ENCODE measurements at places on chromosomes 7 and 10.
A peak's percentile ranks its signal among the peaks of the same experiment; 100 is the strongest.

- DNase-seq: no peak
Measured at GRCh38 chr7:47763063-47763974, 181.4 kb upstream of the TNS3 start.

GRCh38 chr10:119263951-119264617 is 56.7 kb downstream of the GRK5 start:
- no peak for DNase-seq

- DNase-seq: no peak
Measured at GRCh38 chr10:44356139-44357022, 28.5 kb downstream of the CXCL12 start.

DNA sequence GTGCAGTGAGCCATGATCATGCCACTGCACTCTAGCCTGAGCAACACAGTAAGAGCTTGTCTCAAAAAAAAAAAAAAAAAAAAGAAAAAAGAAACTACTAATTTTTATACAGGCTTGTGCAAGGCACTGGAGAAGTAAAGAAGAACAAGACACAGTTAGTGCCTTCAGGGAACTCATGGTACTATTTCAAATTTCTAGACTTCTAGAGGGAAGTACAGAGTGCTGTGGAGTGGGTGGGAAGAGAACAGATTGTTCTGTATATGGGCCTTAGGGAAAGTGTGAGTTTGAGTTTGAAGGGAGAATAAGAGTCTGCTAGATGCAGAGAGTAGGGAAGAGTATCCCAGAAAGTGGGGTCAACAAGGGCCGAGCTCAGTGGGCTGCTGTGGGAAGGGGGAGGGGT is 234.8 kb downstream of the PHTF2 start:
- DNase-seq: no peak

- DNase-seq: no peak
Measured at GRCh38 chr10:6141296-6142151, 52.7 kb downstream of the RBM17 start.

- no peak for DNase-seq
Measured at GRCh38 chr7:106583100-106583499, 77.9 kb downstream of the CCDC71L start.

DNA sequence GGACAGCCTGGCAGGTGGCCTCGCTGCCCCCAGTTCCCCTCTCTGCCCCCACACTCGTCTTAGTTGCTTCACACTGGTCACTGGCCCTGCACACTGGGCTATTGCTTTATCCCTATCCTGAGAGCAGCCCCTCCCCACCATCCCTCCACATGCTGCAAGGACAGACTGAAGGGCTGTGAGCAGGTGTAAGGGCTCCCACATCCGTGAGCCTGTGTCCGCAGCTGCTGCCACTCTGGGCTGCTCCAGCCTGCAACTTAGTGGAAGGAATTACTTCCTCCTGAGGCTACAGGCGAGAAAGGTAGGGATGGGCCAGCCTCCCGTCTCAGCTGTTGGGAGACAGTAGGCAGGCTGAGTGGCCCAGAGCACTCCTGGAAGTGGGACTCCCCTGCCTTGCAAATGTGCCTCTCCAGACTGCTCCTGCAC is 3.8 kb downstream of the RARRES2 start:
- DNase-seq: no peak

- peak; percentile 62 for DNase-seq
Measured at GRCh38 chr7:44847509-44847919, 373 bp downstream of the H2AZ2 start.

GRCh38 chr10:74104480-74104879 is 46.1 kb downstream of the AP3M1 start:
- no peak for DNase-seq

GRCh38 chr7:11831736-11832495 is at the start of gene THSD7A:
Gene THSD7A (minus strand): TSS chr7:11832198. CDS start chr7:11831946, 252 bp downstream.
- DNase-seq: no peak

DNA sequence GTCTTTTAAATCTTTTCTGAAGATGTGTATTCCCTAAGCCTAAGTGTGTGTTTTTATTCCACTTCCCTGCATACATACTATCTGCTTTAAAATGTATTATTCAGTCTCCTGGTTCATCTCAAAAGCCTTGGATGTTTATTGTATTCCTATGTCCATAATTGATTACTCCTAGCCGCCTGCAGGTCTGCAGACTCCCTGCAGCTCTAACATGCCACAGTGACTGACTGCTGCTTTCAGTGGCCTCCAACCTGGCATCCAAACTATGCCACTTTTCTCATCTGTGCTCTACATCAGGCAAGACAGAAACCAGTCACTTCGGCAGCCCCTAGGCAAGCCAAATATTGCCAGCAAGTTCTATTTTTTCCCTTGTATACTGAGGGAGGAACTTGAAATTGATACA is 81.7 kb downstream of the ABCA13 start:
- DNase-seq: no peak

DNA sequence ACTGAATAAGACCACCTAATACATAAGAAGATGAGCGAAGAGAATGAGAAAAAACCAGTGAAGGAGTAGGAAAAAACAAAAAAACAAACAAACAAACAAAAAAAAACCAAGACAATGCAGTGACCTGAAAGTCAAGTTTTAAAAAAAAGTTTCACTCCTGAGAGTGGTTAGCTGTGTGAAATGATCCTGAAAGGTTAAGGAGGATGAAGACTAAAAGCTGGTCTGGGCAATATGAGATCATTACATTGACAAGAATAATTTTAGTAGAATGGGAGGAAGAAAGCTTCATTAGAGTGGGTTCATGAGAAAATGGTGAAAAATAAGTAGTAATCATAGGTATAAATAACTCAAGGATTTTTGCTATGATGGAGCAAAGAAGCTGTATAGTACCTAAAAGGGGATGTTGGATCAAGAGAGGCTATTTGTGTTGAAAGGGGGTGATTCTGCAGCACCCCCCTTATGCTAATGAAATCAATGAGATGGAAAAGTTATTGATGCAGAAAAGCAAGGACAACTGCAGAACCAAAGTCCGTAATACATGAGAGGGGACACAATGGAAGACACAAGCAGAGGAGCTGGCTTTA is 80.2 kb downstream of the KMT2C start:
- DNase-seq: no peak

GRCh38 chr7:32072397-32072796 is 2.2 kb upstream of the PDE1C start:
- DNase-seq: no peak

DNA sequence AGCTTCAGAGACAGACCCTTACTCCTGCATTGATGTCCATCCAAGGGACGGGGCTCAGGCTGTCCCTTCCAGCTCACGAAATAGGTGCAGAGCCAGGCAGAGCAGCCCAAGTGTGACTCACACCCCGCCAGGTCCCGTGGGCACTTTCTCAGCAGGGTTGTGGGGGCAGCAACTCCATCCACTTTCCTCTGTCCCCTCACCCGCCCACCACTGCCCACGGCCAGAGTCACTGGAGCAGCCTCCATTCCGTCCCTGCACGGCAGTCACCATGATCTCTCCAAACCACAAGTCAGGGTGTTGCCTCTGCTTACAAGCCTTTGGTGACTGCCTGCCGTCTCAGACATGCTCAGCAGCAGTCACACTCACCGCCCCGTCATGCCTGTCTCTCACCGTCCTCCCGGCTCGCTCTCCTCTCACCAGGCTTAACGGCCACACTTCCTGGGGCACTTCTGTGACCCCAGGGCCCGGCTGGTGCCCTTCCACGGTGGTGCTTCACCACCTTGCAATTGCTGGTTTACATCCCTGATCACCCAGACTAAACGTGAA is 39.3 kb downstream of the CALML3 start:
- peak; percentile 14 for DNase-seq

- DNase-seq: no peak
Measured at GRCh38 chr7:129376076-129376777, 58.0 kb upstream of the STRIP2 start.

DNA sequence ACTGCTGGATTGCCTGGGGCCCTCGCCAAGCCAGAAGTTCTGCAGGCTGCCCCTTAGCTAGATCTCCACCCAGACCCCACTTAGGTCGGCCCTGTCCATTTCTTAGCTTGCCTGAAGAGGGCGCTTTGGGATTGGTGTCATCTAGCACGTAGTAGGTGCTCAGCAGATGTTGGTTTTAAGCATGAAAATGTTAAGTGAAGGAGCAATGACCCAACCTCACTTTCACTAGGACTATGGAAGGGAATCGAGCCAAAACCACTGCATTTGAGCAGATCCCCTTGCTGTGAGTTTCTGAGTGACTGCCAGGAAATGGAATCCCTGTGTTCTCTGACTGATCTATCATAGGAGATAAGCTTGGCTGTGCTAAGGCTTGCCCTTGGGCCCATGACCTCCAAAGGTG is 131.7 kb upstream of the EEPD1 start:
- no peak for DNase-seq

- DNase-seq: no peak
Measured at GRCh38 chr10:15346440-15347141, 24.5 kb downstream of the FAM171A1 start.

DNA sequence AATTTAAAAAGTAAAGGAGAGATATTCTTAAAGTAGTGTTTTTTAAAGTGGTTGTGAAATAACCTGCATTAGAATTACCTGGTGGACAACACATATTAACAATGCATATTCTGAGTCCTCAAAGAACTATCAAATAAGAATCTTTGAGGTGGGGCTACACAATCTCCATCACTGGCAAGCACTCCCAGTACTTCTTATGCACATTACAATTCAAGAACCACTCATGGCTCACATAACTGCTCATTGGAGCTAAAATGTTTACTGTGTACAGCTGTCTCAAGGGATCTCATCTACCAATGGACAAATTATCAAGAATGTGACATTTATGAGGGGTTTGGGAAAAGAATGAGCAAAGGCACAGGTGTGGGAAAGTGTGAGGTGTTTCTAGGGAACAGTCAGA is 692.0 kb downstream of the PHTF2 start:
- no peak for DNase-seq

DNA sequence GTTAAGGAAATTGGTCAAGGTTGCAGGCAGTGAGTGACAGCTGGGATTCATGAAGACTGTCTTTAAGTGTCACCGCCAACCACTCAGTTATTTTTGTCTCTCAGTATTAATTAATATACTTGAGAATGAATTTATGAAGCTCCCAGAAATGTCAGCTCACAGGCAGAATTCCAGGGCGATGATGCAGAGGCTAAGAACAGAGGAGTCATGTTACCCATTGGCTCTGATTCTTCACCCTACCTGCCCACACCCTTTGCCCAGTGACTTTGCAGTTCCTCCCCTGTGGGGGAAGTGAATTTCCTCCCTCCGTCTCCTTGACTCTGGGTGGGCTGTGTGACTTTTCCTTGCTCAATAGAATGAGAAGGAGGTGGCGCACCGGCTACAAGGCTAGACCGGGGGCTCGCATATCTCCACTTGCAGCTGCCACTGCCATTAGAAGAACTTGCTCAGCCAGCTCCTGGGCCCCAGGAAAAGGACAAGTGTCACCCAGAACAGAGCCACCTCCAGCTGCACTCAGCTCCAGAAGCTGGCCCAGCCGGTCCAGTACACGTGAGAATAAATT is 157.1 kb upstream of the PRKCQ start:
- no peak for DNase-seq

- DNase-seq: no peak
Measured at GRCh38 chr7:78510580-78511188, 712.1 kb downstream of the PHTF2 start.

DNA sequence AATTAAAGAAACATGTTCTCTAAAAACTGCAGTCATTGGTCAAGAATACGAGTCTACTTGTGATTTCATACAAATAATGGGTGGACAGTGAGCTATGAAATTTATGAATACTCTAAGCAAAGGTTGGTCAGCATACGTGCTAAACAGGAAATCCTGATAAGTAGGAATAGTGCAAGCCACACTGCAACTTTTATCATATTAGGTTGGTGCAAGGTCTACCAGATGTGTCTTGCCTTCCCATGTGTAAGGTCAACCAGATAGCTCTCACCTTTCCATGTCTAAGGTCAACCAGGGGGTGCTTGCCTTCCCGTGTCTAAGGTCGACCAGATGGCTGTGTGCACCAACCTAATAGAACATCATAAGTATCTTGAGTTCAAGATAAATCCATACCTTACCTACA is 2.0 kb upstream of the ITGB1 start:
- no peak for DNase-seq

- no peak for DNase-seq
Measured at GRCh38 chr7:23298141-23298881, 828 bp upstream of the MALSU1 start.

DNA sequence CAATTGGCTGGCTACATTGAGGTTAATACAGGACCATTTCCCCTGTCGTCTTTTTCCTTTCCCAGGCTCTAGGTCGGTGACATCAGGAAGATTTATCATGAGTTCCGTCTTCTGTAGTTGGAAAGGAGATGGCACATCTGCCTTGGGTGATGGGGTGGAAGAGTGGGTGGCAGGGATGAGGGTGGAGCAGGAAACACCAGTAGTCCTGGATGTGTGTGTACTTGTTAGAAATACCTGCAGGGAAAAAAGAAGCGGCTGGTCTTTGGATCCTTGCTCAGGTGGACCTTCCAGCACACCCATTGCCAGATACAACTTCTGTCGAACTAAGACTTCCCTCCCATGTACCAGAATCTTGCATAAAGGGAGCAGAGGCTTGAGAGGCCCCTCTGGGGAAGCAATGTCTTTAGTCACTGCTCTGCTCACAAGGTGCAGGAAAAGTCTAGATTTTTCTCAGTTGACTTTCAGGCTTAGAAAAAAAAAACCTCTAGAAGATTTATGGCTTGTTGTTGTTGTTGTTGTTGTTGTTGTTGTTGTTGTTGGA is 516.8 kb upstream of the GALNT17 start:
- DNase-seq: no peak

DNA sequence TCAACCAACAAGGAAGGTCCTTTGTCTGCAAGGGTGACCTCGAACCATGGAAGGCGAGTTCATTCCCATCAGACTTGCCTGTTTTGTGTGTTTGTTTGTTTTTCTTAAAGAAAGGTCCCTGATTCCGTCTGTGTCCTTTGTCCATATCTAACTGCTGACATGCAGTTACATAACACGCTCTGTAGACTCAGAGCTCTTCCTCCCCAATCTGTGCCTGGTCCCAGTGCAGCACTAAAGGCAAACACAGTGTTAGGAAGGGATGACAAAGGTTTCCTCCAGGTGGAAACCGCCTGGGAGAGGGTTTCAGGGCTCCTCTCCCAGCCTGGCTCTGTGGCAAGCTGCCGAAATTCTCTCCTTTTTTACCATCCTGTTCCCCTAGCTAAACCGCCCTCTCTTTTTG is 13.4 kb downstream of the JCAD start:
- no peak for DNase-seq

DNA sequence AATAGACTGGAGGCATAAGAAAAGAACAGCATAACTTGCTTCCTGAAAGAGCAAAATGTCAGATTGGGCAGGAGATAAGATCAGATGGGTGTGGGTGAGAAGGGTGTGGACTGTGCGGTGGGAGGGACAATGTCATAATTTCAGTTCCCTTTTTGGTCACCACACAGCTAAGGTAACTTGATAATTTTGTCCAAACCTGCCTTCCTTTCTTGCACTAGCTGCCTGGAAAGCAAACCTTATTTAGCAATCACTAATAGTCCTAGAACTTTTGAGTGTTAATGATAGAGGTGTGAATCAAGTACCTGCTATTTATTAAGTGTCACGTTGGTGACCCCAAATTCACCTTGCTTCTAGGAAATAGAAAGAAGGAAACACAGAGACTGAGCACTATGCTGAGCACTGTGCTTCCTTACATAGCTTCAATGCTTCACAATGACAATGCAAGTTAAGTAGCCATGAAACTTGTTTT is 72.4 kb upstream of the SP4 start:
- peak; percentile 19 for DNase-seq
